SW480 (cell line): ENCODE measurements at places on chromosomes 11 and 22.

- DNase-seq = no peak
Observed at GRCh38 chr11:8283465-8284230, 20.0 kb upstream of the LMO1 start.

GRCh38 chr11:48142889-48143288, 73.7 kb upstream of the OR4B1 start:
- DNase-seq = no peak

DNA sequence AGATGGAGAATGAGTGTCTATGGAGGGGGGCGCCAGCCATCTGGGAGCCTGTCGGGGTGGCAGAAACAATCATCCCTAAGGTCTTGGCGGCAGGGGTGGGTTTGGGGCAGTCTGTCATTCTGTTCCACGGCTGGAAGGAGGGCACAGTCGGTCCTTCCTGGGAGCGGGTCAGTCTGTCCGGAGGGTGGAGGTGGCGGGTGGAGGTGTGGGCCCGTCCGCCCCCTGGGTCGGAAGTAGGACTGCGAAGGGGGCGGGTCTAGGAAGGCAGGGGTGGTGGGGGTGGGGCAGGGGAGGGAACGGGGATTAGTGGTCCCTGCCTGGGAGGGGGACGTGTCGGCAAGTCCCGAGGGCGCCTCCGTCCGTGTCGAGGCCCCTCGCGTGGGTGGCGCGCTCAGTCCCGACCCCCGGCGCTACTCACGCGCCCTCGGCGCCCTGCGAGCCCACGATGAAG, 461 bp downstream of the TBC1D10A start:
- DNase-seq = peak; percentile 9

DNA sequence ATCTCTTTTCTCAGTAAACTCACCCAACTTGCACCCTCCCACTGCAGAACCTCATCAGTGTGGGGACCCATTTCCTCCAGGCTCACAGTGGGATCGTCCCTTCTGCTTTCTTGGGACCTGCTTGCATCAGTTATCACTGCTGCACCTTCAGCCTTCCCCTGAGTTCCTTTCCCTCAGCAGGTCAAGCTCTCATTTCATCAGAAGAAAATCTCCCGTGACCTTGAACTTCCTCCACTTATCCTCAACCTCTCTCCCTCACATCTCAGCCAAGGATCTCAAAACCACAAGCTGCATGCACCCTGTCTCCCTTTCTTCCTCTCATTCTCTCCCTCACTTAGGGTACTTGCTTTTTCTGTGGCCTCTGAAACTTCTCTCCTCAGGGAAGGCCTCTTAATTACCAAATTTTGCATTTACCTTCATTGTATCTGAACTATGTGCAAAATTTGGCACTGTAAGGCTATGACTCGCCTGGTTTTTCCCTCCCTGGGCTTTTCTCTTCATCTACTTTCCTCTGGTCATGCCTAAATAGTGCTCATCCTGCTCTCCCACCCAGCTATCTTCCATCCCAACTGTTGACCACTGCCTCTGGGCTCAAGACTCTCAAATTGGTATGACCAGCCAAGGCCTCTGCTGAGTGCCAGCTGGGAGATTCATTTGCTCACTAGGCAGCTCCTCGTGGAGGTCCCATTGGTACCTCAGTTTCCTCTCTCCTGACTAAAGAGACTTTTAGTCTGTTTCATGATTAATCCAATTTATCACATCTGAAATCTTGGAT, 2.7 kb upstream of the RCE1 start:
- DNase-seq = no peak

- DNase-seq = no peak
Observed at GRCh38 chr11:77106321-77106720, 3.7 kb downstream of the OMP start.

- DNase-seq = peak; percentile 65
Observed at GRCh38 chr11:10878408-10879214, 20.8 kb upstream of the ZBED5 start.

DNA sequence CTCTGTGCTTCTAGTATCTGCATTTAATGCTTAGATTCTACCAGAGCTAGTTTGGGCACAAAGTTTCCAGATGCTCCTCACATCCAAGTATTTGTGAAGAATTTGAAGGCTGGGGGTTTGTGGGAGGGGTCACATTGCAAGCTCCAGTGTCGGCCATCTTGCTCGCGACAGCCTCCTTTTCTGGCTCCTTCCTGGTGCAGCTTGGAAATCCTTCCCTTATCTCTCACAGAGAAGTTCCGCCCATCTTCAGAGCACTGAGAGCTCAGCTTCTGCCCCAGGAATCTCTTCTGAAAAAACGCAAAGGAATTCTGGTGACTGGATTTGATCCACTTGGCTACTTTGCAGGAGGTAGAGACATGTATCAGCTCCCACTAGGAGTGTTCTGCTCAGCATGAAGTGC, 497.5 kb downstream of the TBC1D22A start:
- DNase-seq = no peak

GRCh38 chr11:45237711-45238315, 48.3 kb downstream of the SYT13 start:
- DNase-seq = no peak

DNA sequence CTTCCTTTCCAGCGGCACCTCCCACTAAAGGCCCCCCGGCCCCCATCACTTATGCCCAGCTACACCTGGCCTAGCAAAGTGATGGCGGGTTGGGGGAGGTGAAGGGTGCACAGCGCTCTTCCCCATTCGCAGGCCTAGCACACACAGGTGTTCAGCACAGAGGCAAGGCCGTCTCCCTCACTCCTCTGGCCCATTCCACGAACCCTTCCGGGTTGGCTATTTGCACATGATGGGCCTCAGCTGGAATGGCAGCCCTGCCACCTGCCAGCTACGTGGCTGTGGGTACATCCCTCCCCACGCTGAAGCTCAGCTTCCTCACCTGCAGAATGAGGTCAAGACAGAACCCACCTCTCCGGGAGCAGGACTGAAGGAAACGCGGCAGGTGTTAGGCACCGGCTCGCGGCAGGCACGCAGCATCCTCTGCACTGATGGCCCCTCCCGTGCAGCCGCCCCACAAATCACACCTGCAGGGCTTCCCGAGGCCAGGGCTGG, 4.8 kb downstream of the KIAA0930 start:
- DNase-seq = no peak

DNA sequence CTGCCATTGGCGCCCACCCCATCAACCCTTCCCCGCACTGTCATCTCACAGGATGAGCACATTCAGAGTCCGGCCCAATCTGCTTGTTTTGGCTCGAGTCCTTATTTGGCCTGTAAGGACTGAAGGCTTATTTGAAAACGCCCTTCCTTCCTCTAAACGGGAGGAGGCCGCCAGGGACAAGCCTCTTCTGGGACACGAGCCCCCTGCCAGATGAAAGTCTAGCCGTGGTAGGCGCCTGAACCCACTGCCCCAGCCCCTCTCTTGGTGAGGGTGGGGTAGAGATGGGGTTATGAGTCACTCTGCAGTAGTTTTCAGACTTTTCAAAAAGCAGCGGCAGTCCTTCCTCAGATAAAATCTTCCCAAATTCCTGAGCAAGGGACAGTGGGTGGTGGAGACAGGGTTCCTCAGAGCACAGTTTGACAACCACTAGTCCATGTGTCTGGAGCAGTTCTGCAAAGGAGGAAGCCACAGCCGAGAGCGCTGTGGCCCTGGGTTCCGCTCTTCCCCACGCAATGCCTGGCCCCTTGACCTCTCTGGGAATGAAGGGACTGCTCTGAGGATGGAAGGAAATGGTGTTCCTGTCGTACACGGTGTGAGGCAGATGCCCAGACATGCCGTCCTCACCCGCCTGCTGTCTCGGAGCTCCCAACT, 57.0 kb downstream of the MYH9 start:
- no peak for DNase-seq

GRCh38 chr22:39833093-39833492, 60.5 kb downstream of the ENTHD1 start:
- DNase-seq = no peak
